ENCODE measurements at places on chromosomes 3 and 15.

DNA sequence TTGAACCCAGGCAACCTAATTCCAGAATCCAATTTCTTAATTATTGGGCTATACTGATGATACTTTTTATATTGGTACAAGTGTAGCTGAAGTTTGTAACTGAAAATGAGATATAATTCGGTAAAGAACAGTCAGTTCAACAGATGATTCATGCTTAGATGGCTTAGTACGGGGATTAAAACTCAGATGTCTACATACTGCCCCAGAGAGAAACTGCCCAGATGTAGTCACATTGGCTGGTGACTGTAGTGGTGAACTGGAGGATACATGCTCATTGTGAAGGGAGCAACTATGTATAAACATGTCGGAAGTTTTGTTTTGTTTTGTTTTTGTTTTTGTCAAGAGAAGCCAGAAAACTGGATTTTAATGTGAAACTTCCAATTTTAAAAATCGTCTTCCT, 179.6 kb downstream of the ADAMTSL3 start:
- no peak for DNase-seq

GRCh38 chr3:193939527-193939926, 196.4 kb upstream of the HES1 start:
- no peak for DNase-seq

- no peak for DNase-seq
Measured at GRCh38 chr3:129722527-129722926, 116.1 kb upstream of the PLXND1 start.

- no peak for DNase-seq
Measured at GRCh38 chr3:105686278-105686897, 182.4 kb downstream of the CBLB start.

DNA sequence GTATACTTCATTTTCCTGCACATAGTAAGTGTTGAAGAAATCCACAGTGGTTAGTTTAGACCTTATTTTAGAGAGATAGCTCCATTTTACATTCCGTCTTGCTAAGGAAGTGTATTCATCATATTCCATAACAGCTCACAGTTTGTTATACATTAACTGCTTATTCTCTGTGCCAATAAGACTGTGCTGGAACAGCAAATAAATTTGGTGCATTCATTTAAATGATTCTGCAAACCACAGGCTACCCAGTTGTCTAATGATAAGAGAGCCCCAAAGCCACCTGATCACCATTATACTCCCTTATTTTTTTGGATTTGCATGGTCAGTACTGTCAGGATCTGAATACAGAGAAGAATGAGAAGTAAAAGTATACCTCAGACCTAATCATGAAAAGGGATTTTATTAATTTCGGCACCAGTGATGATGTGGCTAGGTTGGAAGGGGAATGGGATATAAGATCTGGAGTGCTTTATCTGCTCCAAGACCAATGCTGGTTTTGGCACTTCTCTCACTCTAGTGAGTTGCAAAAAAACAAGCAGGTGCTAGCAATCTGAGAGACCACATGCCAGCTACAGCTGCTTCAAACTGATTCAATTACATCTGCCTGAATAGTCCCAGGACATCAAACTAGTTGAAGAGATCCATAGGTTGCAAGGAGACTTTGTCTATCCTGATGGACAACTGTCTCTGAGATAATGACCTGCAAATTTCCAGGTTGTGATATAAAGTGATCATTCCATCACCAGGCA, 254.8 kb downstream of the ZBTB20 start:
- DNase-seq: no peak

GRCh38 chr15:64344651-64345294, 11.2 kb downstream of the CSNK1G1 start:
- no peak for DNase-seq

DNA sequence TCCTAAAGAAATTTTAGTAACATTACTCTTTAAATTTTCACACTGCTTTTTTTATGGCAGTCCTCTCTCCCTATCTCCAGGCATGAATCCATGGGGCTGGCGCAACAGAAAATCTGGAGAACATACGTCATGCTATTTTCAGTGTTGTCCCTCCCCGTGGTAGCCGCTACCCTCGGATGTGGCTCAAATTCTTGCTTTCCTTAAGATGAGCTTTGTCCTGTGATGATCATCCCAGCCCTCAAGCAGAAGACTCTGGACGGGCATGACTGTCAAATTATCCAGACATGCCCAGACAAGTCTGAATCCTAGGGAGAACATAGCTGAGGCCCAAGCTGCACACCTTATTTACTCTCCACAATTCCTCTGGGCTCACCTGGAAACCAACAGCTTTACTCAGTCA, 49.1 kb downstream of the FMN1 start:
- DNase-seq: no peak

- peak; percentile 43 for DNase-seq
Measured at GRCh38 chr3:157104928-157105652, 54.9 kb downstream of the CCNL1 start.

- DNase-seq: no peak
Measured at GRCh38 chr3:134330883-134331810, 43.1 kb downstream of the AMOTL2 start.

All from GM06990 (cell line).